GM23338 (cell line): ENCODE measurements at places on chromosomes 5 and 9. TPM values are rescaled to one million over a fixed set of nuclear protein-coding genes. Genes with fewer than 3 reads are reported as not detected.

GRCh38 chr9:123597876-123598556 is 242.0 kb downstream of the CRB2 start:
- H3K27me3 ChIP-seq, result no peaks in the 10 kb centered on the region

- H3K4me3 ChIP-seq, result no peak overlapping the region
- H3K36me3 ChIP-seq, result no peaks in the 10 kb centered on the region
- H3K27me3 ChIP-seq, result no peaks in the 10 kb centered on the region
- H3K27ac ChIP-seq, result no peak overlapping the region
- no peaks in the 10 kb centered on the region for H3K4me1 ChIP-seq
Observed at GRCh38 chr5:173829826-173830225, 58.3 kb upstream of the CPEB4 start.

DNA sequence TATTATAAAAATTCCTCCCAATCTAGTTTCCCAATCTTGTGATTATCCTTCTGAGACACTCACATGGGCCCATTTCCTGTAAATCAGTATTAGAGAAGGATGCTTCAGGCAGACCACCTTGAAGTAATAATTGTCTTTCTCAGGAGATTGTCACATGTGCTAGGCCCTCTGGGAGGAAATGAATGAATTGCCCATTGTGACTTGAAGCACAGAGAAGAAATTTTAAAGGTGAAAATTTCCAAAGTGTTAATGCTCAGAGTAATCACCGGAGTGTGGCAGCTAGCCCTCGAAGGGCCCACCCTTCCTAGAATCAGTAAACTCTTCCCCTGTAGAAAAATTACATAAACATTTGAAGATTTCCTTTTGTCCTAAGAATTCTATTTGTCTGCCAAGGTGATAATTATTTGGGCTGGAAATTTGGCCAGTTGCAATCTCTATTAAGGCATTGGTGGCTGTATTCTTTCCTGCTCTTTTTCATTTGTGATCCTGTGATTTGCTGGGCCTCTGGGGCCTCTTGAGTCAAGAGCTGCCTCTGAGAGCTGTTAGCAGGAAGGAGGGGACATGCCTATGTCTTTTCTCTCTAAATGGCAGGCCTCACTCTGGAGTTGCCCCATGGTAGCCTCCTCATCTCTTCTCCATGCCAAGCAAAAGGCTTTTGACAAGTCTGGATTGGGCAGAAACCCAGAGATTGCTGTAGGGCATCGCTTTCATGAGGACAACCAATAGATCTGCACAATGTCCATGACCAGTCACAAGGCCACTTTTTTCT is 371.5 kb upstream of the ACTBL2 start:
- H3K27ac ChIP-seq, result no peak overlapping the region
- H3K36me3 ChIP-seq, result no peaks in the 10 kb centered on the region
- H3K27me3 ChIP-seq, result no peaks in the 10 kb centered on the region

DNA sequence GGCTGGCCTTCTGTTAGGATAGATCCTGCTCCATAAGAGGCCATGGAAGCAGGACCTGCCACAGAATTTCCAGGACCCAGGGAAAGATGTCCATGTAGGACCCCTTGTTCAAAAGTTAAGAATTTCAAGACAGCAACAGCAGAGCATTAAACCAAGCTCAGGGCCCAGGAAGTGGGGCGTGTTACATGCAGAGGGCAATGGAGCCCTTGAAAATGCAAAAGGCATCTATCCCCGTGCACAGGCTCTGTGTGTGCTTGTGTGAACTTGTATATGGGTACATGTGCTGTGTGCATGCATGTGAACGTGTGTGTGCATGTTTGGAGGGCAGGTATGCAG is 14.4 kb upstream of the NKD2 start:
- H3K4me3 ChIP-seq, result no peak overlapping the region
- H3K36me3 ChIP-seq, result no peaks in the 10 kb centered on the region
- H3K27me3 ChIP-seq, result no peaks in the 10 kb centered on the region
- H3K4me1 ChIP-seq, result no peaks in the 10 kb centered on the region

DNA sequence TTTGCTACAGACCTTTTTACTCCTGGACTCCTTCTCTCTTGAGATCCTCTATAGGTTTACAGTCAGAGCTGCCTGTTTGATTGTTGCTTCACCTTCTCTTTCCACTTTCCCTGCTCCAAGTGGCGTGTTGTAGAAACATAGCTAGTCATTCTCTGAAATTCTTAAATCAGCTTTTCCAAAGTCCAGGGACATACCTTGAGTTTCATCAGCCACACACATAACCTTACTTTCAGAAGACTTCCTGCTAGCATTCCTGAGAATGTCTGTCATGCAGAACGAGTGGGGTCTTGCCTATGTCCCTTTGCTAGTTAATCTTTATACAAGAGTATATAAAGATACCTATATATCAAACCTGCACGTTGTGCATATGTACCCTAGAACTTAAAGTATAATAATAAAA is 230.3 kb upstream of the ZNF462 start:
- no peak overlapping the region for H3K4me3 ChIP-seq
- DNase-seq, result no peak
- no peaks in the 10 kb centered on the region; the same call in 1 of the 2 replicates for H3K4me1 ChIP-seq
- H3K27ac ChIP-seq, result no peak overlapping the region

DNA sequence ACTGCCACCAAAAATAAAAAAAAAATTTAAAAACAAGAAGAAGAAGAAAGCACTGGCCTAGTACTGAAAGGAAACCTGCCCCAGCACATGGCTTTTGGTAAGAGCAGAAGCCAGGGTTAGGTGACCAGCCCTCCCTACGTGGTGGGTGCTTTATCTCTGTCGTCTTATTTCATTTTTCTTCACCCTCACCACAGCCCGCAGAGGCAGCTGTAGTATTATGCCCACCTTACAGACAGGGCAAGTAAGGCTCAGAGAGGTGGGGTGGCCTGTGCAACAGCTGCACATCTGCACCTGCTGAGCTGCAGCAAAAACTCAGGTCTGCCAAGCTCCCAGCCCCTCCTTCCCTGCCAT is 140.8 kb upstream of the LMX1B start:
- H3K27me3 ChIP-seq, result no peaks in the 10 kb centered on the region
- no peaks in the 10 kb centered on the region for H3K36me3 ChIP-seq
- no peak overlapping the region for H3K27ac ChIP-seq
- H3K4me3 ChIP-seq, result no peak overlapping the region
- H3K4me1 ChIP-seq, result peaks cover 14% of the 10 kb centered on the region
- no peak for DNase-seq

- no peak for DNase-seq
- H3K4me1 ChIP-seq, result peaks cover 16% of the 10 kb centered on the region
- H3K4me3 ChIP-seq, result no peak overlapping the region
- H3K36me3 ChIP-seq, result peaks cover 5% of the 10 kb centered on the region; the same call in 1 of the 2 replicates
Observed at GRCh38 chr5:142929587-142929986, 159.4 kb downstream of the ARHGAP26 start.

DNA sequence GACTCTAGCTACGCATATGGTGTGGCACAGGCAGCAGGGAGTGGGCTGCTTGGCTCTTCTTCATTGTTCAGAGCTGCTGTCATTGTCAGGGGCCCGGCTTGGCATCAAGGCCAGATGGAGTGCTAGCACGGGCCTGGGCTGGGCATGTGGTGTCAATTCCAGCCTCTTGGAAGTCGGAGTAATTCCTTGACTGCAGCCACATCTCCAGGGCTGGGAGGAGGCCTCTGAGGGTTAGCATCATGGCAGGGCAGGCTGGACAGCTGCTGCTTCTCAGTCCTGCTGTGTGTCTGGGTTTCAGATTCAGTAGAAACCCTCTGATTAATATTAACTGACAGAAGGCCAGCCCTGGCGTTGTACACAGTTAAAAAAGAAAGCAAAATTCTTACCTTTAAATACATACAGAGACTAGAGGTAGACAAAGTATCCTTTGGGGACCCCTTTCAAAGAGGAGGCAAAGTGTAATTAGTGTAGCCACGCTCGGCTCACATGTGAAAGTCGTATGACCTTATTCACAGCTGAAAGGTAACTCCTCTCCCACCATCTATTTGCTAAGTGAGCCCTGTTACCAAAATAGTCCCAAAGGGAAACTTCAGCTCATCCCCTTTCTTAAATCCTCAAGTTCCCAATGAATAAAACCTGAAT is 126.4 kb downstream of the DOCK2 start:
- no peaks in the 10 kb centered on the region for H3K27me3 ChIP-seq
- H3K36me3 ChIP-seq, result no peaks in the 10 kb centered on the region
- no peak overlapping the region for H3K4me3 ChIP-seq
- peaks cover 25% of the 10 kb centered on the region for H3K4me1 ChIP-seq
- H3K27ac ChIP-seq, result no peak overlapping the region
- no peak for DNase-seq

DNA sequence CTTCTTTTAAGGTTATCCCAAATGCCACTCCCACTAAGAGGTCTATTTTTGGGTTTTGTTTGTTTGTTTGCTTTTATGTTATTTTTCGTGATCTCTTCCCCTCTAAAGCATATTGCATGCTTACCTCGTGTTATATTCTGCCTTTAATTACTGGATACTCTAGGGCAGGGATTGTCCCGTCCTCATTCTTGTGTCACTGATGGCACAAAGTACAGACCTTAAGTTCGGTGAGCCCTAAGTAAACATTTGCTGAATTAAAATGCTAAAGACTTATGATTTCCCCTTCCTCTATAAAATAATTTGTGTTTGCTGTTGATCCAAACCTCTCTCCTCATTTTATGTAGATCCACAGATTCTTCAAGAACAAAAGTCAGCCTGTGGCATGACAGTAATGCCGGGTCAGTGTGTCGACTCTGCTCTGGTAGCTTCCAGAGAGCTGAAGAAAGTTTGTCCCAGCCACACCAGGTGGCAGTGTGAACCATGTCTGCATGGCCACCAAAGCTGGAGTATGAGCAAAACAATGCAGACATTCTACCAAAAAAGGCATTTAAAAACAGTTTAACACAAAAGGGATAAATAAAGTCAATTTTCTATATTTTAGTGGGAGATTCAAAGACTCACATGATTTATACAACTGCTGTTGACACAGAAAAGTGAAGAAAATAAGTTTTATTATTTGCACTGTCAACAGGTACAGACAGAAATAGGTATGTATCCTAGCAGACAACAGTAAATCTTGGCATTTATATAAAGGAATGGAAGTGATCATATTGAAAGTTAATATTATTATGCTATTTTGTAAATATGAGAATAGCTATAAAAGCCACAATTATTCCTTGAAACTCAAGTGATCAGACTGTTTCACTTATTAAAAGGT is 17.9 kb upstream of the POC5 start:
- no peak overlapping the region for H3K4me3 ChIP-seq
- DNase-seq, result peak; percentile 79
- H3K4me1 ChIP-seq, result no peaks in the 10 kb centered on the region
- no peaks in the 10 kb centered on the region for H3K36me3 ChIP-seq
- H3K27ac ChIP-seq, result no peak overlapping the region
- H3K27me3 ChIP-seq, result no peaks in the 10 kb centered on the region

DNA sequence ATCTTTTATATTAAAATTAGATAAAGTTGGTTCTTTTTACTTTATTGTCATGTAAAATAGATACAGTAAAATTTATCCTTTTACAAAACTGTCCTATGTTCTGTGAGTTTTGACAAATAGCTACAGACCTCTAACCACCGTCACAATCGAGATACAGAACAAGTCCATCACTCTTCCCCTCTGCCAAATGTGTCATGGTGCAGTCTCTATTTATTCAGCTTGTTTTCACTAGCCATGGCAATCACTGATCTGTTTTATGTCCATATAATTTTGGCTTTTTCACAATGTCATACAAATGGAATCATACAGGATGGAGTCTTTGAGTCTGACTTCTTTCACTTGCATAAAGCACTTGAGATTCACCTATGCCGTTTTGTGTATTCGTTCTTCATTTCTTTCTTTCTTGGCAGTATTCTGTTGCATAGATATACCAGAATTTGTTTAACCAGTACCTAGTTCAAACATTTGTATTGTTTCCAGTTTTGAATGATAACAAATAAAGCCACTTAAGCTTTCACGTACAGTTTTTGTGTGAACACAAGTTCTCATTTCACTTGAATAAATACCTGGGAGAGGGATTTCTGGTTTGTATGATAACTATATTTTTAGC is 273.2 kb upstream of the MPDZ start:
- H3K4me3 ChIP-seq, result no peak overlapping the region
- H3K36me3 ChIP-seq, result no peaks in the 10 kb centered on the region
- no peaks in the 10 kb centered on the region; the same call in 1 of the 2 replicates for H3K4me1 ChIP-seq
- H3K27me3 ChIP-seq, result no peaks in the 10 kb centered on the region

DNA sequence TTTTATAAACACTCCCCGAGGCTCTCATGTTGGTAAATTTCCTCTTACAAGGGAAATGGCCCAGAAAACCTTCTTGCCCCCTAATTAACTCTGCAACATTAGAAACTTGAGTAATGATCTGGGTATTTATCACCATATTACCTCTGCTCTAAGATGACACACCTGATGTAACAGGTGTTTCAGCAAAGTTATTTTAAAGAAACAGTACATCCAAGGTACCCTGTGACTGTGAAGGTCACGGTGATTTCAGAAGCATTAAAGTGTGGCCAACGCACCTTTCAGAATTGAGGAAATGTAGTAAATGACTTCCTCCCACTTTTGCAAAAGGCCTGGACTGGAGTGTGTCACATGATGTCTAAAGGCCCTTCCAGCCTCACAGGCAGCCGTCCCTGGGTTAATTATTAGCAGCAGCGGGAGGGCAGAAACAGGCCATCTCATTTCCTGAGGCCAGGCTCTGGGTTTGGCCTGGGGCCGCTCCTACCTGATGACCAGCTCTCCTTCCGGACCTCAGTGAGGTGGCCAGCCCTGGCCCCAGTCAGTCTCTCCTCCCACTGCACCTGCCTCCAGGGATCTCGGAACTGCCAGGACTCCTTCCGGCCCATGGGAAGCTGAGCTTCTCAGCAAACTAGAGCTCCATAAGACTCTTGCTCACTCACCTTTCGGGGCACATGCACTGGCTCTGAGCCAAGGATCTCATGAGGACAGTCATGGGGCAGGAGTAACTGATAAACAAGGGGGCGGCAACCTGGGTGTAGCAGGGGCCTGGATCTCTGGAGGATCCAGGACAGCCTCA is 20.7 kb downstream of the PTPN3 start:
- no peaks in the 10 kb centered on the region for H3K36me3 ChIP-seq
- H3K27ac ChIP-seq, result no peak overlapping the region
- no peaks in the 10 kb centered on the region for H3K27me3 ChIP-seq
- DNase-seq, result no peak
- H3K4me3 ChIP-seq, result no peak overlapping the region

Gene KLHL3
- total RNA-seq, result 10.8 and 11.7 TPM in 2 replicates

Gene IFNA2
- not detected in 2 replicates for total RNA-seq

Gene IL17B
- total RNA-seq, result not detected in 2 replicates

Gene CAMK4
- total RNA-seq, result 5.0 and 7.3 TPM in 2 replicates

Gene ASS1
- total RNA-seq, result 98.1 and 103 TPM in 2 replicates

Gene LHX6
- total RNA-seq, result 1.0 and 1.3 TPM in 2 replicates

Gene TMEM174
- not detected in 2 replicates for total RNA-seq

Gene S1PR3
- total RNA-seq, result 7.6 and 9.3 TPM in 2 replicates
